Hematopoietic multipotent progenitor cell treated with erythropoietin and hydrocortisone succinate and interleukin-3 and kit ligand, for 6 days (in vitro differentiated cells): ENCODE measurements at places on chromosomes 16 and 17.

DNA sequence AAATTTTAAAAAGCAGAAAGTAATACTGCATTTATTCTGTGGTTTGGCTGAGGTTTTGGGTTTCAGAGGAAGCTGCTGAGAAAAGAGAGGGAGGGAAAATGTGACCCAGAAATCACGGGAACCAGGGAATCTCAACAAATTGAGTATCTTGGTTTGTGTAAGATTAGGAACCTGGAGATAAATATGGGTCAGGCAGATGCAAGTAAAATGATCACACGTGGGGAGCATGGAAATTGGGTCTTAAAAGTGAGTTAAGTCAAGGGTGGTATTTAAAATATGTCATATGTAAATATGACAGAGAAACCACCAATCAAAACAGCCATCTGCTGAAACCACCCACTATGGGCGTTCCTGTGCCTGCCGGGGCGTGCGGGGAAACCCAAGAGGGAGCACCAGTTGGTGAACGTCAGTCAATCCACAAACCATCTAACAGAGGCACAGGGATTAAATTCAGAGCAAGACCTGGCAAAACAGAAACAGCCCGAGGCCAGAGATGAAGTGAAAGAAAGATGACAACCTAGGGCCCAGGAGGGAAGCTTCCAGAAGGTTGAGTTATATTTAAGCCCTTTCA lies 33.4 kb downstream of the CDH13 start:
- no peak for DNase-seq

GRCh38 chr16:81864646-81865382 lies 85.7 kb downstream of the PLCG2 start:
- no peak for DNase-seq

DNA sequence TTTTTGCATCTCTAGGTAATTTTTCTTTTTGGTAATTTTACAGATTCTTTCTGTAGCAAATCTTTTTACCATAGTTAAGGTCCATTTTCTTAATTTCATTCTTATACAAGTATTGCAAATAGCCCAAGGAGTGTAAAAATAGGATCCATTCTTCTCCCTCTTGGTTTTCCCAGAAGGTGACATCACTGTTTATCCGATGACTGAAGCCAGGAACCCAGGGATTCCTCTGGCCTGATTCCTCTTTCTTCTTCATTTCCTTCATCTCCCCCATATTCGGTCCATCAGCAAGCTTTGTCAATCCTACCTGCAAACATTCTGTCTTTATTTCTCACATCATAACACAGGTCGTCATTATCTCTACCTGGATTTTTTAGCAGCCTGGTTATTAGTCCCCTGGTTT lies 5.3 kb downstream of the RBBP6 start:
- DNase-seq, result no peak

DNA sequence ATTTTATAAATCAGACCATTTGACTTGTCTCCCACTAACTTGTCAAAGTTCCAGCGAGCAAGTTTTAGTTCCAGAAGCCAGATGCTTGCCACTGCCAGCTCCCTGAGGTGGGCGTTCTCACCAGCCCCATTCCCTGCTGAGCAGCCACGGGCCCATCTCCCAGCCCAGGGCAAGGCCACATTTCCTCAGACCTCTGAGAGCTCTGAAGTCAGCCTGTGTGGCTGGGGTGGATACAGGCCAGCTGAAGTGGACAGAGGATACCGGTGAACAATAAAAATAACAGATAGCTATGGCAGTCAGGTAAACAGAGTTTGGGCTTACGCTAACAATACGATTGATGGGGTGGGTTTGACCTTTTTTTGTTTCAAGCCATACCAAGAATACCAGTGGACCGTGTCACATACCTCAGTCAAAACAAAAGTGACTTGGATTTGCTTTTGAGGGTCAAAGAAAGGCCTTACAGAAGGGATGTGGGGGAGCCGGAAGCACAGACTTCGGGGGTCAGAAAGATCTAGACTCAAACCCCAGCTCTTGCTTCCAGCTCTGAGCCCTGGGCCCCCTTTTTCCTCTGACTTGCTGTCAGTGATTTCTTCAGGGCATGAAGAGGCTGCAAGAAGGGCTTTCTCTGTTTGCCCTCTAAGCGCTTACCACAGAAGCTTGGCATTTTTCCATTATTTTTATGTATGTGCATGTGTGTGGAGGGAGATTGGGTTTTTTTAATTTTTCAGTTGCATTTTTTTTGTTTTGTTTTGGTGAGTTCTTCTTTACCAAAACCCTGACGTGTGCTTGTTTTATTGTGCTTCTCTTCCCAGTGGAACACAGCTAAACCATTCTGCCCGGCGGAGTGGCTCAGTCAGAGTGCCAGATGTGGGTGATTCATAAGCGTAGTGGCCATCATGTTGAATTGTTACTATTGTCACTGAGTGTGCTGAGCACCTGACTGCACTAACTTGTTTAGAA lies 109.9 kb downstream of the GNAO1 start:
- peak; percentile 84 for DNase-seq

DNA sequence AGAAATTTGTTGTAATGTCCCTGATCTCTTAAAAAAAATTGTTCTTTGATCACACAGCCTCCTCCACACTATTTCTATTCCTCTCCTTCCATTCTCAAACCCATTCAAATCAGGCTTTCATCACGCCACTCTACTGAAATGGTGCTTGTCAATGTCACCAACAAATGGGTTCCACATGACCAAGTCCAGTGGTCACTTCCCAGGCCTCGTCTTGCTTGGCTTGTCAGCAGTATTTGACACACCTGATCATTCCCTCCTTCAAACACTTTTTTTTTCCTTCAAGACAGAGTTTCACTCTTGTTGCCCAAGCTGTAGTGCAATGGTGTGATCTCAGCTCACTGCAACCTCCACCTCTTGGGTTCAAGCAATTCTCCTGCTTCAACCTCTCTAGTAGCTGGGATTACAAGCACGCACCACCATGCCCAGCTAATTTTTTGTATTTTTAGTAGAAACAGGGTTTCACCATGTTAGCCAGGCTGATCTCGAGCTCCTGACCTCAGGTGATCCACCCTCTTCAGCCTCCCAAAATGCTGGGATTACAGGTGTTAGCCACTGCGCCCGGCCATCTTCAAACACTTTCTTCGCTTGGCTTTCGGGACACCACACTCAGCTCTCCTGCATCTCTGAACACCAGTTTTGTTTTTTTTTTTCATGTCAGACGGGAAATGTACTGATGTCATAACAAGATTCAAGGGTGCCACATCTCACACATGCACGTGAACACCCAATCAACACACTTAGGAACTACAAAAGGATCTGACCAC lies 18.3 kb downstream of the NQO1 start:
- DNase-seq, result no peak

GRCh38 chr16:61877436-61877835 lies 158.8 kb downstream of the CDH8 start:
- no peak for DNase-seq

GRCh38 chr17:2253768-2254406 lies 49.7 kb downstream of the SMG6 start:
- DNase-seq, result no peak

GRCh38 chr17:60128171-60128859 lies 21.5 kb upstream of the CA4 start:
- no peak for DNase-seq

DNA sequence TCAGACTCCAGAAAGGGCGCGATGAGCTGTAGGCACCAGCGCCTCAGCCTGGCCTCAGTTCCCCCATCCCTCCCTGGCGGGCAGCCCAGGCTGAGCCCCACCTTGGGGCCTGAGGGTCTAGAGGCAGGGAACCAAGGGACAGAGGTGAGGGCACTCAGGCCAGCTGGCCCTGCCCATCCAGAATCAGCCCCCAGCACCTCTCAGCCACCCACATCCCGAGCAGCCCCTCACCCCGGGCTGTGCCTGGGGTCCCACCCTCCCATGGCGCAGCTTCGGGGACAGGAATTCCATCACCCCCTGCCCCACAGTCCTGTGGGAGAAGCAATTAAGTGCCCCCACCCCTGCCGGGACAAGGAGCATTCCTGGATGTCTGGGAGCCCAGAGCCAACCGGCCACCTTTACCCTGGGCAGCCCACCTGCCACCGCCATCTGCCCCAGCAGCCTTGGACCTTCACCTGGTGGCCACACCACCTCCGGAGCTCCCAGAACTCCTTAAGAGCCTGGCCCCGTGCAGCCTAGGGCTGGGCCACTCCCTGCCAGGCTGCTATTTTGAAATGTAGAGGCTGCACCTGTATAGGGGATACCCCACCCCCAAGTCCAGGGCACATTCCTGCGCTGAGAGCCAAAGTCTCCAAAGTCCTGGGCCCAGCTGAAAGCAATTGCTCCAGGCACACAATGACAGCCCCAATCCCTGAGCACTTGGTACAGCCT lies 33.7 kb upstream of the PVALEF start:
- DNase-seq, result no peak

GRCh38 chr17:72984926-72985325 lies 107.6 kb downstream of the SLC39A11 start:
- DNase-seq, result no peak

DNA sequence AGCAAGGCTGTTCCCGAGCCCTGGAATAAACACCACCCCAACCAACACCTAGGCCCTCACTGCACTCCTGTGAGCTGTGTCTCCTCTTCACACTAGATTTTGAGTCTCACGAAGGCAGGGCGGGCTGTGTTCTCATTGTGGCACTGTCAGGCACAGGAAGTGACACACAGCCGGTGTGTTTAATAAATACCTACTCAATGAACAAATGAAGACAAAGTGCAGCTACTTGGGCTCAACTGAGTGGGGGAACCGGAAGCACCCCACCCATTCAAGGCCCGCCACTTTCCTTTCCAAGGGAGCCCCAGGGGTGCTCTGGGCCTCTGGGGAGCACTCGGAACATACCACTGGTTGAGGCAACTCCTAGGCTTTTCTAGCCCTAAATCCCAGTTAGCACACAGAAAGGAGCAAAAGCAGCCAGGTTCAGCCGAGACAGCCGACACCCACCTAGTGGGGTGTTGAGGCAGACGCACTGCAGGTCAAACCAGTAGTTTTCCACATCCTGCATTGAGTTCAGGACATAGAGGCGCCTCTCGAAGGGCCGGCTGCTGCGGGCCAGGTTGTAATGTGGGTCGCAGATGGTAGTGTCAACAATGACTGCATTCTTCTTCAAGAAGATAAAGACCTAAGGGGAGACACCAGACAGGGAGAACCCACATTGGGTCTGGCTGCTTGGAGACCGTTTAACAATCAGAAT lies 57.7 kb downstream of the GTF3C1 start:
- DNase-seq, result no peak

- no peak for DNase-seq
These were observed 38.1 kb downstream of the ACSF3 start for GRCh38 chr16:89131783-89132182.

DNA sequence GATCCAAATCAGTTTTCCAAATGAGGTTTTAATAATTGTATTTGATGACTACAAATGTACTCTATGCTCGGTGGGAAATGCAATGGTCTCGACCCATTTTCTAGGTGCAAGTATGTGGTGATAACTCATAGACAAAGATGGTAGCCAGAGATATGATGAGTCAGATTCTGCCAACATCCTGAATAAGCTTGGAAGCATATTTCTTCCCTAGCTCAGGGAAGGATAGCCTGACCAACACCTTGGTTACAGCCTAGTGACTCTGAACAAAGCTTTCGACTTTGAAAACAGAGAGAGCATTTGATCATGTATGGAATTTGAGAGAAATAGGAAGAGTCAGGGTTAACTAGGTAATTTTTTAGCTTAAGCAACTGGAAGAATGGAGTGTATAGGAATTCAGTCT lies 128.3 kb upstream of the MYOCD start:
- DNase-seq, result no peak

GRCh38 chr17:40470932-40471828 lies 27.9 kb downstream of the IGFBP4 start:
- DNase-seq, result peak; percentile 29

DNA sequence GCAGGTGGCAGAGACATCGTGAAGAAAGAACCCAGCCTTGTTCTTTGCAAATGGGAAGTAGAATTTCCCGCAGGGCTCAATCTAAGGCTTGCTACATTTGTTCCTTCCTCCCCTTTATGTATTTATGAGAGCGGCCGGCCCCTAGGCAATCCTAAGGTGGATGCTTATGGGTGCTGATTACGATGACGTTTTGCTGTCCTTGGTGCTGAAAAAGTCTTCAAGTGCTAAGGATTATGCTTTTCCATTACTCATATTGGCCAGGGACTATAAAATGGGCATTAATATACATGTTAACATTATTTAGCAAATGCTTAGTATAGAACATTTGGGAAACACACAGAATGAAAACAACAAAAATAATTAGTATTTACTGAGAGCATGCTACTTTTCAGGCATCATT lies 313.3 kb upstream of the XYLT1 start:
- DNase-seq, result peak; percentile 70

DNA sequence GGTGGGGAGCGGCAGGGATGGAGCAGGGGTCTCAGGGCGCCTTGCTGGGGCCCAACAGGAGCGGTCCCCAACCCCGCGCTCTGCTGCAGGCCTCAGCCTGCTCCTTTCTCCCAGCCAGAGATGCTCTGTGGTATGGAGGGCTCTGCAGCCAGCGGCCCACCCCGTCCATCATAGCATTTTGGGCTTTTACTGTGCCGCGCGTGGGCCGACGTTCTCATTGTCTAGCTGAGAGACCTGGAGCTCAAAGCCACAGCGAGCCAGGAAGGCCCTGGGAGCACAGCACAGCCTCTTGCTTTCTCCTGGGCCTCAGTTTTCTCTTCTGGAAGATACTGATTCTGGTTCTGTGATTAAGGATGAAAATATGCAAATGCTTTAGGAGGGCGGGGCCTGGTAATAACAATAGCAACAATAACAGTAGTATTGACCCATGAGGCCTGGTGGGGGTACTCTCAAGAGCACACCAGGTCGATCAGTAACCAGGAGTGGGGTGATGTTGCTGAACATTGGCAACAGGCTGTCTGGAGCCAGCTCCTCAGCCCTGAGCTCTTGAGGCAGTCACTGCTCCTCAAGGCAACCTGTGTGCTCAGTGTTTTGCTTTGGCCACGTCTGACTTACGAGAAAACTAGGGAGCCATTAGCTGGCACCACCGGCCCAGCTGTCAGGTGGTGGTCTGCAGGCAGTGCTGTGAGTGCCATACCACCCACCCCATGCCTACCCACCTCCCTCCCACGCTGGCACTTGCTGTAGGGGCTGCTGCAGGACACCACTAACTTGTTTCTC lies 1.1 kb upstream of the RASD1 start:
- no peak for DNase-seq

GRCh38 chr16:31050280-31051030 lies 17.1 kb downstream of the STX4 start:
- DNase-seq, result no peak

- DNase-seq, result peak; percentile 72
These were observed 12.3 kb downstream of the LRRC3C start for GRCh38 chr17:39939588-39940419.

DNA sequence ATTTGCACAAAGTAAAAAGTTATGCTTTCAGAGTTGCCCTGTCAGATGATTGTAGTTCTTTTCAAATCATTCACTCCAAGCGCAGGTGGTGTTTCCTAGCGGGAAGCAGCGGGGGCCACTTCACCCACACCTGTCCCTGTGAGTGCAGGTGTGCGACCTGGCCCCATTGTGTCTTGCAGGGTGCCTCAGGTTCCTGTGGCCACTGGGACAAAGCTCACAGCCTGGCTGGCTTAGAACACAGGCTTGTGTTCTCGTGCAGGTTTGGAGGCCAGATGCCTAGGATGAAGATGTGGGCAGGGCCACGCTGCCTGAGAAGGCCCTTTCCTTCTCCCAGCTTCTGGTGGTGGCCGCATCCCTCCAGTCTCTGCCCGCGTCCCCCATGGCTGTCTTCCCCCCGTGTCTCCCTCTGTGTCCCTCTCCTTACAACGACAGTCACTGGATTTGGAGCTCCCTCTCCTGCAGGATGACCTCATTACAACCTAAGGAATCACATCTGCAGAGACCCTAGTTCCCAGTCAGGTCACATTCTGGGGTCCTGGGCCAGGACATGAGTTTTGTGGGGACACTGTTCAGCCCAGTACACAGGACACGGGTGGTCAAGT lies 90.5 kb downstream of the NPIPB11 start:
- no peak for DNase-seq
